NCI-H748 treated with DMSO at 0.1 percent for 48 hours (cell line): ENCODE measurements at places on chromosomes 3 and 15.

GRCh38 chr15:45364271-45364670 lies 14.1 kb downstream of the GATM start:
- DNase-seq: no peak

DNA sequence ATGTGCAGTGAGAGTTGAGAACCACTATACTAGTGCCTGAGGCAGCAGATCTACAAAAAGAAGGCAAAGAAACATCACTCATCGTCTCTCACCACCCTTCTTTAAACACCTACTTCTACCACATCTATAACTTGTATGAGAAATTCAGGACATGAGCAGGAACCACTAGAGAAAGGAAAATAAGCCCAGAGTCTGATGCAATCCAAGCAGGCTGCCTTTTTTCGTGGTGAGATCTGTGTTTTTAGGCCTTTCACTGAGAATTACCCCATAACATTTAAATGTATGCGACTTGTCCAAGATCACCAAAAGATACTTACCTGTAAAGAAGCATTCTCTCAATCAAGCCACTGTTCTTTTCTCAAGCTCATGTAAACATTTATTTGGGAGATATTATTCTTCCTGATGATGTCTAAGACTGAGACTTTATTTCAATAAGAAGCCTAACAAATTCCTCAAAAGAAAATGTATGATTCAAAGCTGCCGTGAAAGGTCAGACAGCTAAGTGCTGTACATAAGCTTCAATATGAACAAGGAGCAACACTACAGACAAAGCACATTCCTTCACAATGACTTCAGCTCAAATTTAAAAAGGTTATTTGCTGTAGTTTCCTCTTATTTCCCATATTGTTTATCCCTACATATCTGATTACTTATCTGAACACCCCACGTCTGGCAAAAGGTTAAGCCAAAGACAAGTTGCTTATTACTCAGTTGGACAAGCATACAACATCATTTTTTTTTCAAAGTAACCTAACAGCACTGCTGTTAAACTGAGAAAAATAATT lies 16.5 kb downstream of the SPICE1 start:
- DNase-seq: no peak

- DNase-seq: peak; percentile 2
Observed at GRCh38 chr15:74541494-74542165, 610 bp downstream of the ARID3B start.

- DNase-seq: no peak
Observed at GRCh38 chr3:125121246-125122010, 65.6 kb upstream of the HEG1 start.

GRCh38 chr3:49972656-49973055 lies 32.7 kb downstream of the RBM6 start:
- DNase-seq: no peak

- no peak for DNase-seq
Observed at GRCh38 chr15:87209891-87210689, 1046.4 kb downstream of the NTRK3 start.

- no peak for DNase-seq
Observed at GRCh38 chr3:105032541-105032940, 334.2 kb upstream of the ALCAM start.

GRCh38 chr3:45943207-45943846 lies at the start of gene CXCR6:
TSS of gene CXCR6 (plus strand) at chr3:45943464. CDS start at chr3:45946482, 3,018 bp downstream.
- no peak for DNase-seq

DNA sequence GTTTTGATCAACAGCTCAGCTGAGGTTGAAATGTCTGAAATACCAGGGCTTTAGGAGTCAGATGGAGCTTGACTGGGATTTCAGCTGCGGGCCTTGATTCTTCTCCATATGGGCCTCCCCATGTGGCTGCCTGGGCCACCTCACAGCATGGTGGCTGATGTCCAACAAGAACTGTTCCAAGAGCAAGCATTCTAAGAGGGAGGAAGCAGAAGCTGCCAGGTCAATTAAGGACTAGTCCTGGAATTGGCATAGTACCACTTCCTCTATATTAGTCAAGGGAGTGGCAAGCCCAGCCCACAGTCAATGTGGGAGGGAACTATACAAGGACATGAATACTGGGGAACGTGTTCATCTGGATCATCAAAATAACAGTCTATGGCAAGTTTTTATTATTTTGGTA lies 181.7 kb upstream of the ANKRD28 start:
- DNase-seq: no peak
